Spinal cord (tissue), 10 donors: ENCODE measurements at places on chromosomes 2 and 18.
A peak's percentile ranks its signal among the peaks of the same experiment; 100 is the strongest.

- no peak for DNase-seq
- H3K27me3 ChIP-seq = no peaks in the 10 kb centered on the region
- H3K27ac ChIP-seq = no peak overlapping the region
- no peak overlapping the region for H3K4me3 ChIP-seq
- H3K36me3 ChIP-seq = peaks cover 3% of the 10 kb centered on the region
Measured at GRCh38 chr2:26993768-26994167, 23.3 kb downstream of the MAPRE3 start.

- H3K27me3 ChIP-seq = no peaks in the 10 kb centered on the region
- H3K4me1 ChIP-seq = peaks cover 30% of the 10 kb centered on the region
- H3K4me3 ChIP-seq = no peak overlapping the region
- H3K27ac ChIP-seq = no peak overlapping the region
Measured at GRCh38 chr18:10139783-10140410, 226.1 kb downstream of the VAPA start.

DNA sequence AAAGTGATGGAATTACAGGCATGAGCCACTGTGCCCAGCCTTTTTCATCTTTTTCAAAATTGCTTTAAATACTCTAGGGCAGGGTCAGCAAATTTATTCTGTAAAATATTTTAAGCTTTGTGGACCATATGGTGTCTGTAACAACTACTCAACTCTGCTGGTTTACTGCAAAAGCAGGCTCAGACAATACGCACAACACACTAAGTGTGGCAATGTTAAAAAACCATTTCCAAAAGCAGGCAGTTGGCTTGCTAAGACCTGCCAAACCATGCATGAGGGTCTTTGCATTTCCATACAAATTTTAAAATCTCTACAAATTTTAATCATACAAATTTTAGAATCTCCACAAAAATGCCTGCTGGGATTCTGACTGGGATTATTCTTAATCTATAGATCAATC, 44.1 kb downstream of the YES1 start:
- H3K27me3 ChIP-seq = no peaks in the 10 kb centered on the region
- no peaks in the 10 kb centered on the region for H3K36me3 ChIP-seq

GRCh38 chr2:12032398-12032797, 286.0 kb downstream of the LPIN1 start:
- H3K4me3 ChIP-seq = no peak overlapping the region
- no peak overlapping the region for H3K27ac ChIP-seq
- H3K36me3 ChIP-seq = no peaks in the 10 kb centered on the region
- peaks cover 4% of the 10 kb centered on the region for H3K4me1 ChIP-seq
- DNase-seq = peak; percentile 60
- H3K27me3 ChIP-seq = no peaks in the 10 kb centered on the region
